ENCODE measurements at places on chromosomes 16 and 17.

DNA sequence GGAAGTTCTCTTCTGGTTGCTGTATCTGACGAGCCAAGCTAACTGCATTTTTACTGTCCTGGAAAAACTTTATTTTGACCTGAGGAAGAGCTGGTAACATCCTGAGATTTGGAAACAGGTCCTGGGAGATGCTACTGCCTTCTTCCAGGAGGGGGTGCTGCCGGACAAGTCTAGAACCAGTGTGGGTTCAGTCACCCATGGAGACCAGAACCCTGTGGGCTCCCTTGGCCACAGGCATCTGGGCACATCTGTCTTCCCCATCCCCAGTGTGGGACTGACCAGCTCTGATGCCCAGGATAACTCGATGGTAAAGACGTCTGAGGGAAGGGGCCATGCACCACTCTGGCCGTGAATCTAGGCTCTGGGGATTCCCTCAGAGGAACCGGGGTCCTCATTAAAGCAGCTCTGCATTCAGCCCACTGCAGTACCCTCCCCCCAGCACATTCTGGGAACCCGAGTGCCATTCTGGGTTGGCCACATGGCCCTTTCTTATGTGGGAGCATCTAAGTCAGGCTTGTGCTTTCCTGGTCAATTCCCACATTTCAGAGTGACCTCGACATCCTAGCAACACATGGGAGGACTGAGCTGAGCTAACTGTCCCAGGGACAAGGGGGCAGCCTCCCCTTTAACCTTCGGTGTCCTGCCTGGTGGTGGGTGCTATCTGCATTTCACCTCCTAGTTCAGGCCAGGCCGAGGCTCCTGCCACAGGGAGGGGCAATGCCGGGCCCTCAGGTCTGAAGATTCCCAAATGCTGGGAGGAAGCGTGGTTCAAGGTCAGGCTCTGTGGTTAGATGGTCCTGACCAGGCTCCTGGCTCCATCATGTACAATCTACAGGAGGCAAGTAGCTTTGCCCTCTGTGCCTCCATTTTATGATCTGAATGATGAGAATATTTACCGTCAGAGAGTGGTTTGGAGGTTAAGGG lies 6.4 kb downstream of the C16orf86 start:
- DNase-seq, result peak; percentile 26

GRCh38 chr17:56536766-56537165 lies 56.7 kb upstream of the NOG start:
- no peak for DNase-seq

GRCh38 chr17:32445074-32445415 lies 735 bp downstream of the PSMD11 start:
- no peak for DNase-seq

DNA sequence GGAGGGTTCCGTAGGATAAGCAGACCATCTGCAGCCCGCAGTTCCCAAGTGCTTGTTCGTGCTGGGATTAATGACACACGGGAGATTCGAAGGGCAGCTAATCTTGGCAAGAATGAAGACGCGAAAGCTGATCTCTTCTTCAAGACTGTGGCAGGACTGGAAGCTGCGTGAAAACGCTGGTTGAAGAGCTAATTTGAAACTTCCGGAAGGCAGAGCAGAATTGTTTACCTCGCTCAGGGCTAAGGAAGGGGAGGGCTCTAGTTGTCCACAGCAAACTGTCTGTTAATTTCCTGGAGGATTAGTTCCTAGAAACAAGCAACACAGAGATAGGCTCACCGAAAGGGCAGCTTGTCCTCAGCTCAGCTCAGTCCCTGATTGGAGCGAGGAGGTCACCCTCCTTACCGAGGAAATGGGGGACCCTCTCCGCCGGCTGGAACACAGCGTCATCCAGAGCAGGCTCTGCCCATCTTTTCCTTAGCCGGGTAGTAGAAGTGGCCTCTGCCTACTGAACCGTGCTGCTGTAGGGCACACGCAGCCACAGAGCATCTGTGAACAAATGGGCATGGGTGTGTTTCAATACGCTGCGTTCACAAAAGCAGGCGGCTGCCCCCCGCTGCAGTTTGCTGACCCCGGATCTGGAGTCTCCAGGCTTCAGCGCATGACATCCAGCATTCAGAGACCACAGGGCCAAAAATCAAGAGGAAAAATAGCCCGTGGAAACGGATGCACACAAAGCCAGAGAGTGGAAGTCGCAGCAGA lies 16.7 kb upstream of the BAIAP2 start:
- no peak for DNase-seq

DNA sequence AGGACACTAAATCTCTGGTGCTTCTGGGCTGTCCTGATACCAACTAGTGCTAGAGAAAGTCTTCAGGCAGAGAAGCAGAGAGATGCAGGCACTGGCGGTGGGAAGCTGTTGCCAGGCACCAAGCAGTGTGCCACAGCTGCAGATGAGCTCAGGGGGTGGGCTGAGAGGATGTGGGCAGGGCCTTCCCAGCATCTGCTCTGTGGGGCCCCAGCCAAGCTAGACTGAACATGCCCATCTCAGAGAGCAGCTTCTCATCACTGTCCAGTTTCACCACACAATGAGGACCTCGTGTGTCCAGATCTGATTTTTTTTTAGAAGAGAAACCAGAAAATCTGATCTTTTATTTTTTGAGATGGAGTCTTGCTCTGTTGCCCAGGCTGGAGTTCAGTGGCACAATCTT lies 17.1 kb downstream of the PSKH1 start:
- DNase-seq, result peak; percentile 85

DNA sequence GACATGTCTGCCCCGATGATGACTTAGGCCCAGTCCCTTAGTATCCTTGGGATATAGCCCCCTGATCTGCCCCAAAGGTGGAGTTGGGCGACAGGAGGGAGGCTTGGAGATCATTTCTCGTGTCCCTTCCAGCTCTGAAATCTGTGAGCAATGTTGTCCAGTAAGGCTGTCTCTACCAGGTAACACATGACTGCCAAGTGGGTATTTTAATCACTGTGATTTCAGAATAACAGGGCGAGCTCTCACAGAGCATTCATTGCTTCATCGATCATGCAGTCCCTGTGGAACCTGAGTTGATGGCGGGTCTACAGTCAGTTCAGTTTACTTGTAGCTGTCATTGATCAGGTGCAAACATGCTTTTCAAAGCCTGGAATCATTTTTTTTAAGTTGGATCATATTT lies 39.2 kb downstream of the KSR1 start:
- DNase-seq, result no peak

DNA sequence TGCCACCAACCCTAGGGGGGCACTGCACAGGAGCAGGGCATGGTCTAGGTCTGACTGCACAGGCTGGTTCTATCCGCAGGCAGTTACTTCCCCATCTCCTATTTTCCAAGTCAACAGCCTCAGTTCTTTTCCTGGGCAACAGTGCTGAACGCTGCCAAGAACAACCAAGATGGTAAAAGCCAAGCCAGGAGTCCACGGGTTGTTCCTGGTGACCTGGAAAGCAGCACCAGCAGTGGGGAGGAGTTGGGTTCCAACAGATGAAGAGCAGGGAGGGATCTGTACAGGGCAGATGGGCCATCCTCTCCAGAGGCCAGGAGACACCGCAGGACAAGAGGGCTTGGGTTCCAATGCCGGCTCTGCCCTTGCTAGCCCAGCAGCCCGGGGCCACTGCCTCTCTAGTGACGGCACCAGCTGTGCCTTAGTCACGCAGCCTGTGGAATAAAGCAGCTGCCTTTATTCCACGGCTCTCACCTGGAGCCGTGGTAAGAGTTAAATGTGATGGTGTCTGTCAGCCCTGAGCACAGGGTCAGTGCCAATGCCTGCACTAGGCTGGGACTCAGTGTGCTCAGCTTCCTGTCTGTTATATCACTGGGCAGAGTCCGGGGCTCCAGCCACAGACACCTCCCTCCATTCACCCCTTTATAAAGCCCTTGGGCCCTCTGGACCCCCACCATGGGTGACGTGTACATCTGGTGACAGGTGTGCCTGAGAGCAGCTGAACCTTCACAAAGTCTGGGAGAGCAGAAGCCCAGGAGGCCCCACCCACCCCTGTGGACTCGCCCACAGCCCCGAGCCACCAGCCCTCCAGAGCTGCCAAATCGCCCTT lies 44.9 kb downstream of the MARF1 start:
- DNase-seq, result no peak

DNA sequence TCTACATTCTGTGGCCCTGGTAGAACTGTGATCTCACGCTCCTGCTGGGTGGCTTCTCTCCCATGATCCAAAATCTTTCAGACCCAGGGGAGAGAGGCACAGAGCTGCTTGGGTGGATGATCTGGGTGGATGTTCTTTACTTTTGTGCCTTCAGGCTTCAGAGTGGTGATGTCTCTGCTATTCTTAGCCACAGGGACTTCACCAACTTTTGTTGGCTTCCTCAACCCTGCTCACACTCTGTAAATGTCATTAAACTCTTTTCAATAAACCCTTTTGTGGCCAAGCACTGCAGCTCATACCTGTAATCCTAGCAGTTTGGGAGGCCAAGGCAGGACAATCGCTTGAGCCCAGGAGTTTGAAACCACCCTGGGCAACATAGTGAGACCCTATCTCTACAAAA lies 7.6 kb downstream of the CLEC10A start:
- DNase-seq, result no peak

DNA sequence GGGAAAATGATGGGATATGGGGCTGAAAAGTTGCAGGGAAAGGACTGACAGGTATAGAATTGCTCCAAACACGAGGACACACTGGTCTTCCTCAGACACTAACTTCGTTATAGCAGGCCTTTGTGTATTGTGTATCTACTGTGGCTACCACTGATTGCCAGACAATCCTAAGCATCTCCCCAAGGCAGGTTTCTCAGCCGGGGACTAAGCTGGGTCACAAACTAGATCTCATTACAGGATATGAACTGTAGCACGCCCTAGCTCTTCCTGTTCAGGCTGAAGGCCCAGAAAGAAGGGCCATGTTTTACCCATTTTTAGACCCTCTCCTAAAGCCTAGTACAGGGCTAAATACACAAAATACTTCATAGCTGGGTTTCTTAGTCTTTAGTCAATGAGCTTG lies 5.1 kb upstream of the RANGRF start:
- DNase-seq, result no peak

GRCh38 chr17:67488161-67488560 lies 111.1 kb downstream of the PITPNC1 start:
- no peak for DNase-seq

GRCh38 chr17:68288375-68288774 lies 2.6 kb downstream of the SLC16A6 start:
- DNase-seq, result no peak

DNA sequence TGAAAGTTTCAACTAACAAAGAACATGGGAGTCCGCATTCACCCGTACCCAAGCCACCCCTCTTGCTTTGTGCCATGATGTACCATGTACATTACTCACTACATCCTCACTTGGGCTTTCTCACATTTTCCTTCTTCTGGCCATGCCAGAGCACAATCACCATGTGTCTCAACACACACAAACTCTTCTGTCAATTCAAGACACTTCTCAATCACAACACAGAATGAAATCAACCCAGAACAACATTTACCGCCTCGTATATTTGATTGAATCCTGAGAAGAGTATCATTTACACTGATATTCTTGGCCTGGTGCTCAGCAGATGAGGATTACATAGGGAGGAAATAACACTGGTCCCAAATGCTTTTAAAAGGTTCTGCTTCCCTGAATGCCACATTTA lies 4.5 kb downstream of the ADAMTS18 start:
- DNase-seq, result no peak

DNA sequence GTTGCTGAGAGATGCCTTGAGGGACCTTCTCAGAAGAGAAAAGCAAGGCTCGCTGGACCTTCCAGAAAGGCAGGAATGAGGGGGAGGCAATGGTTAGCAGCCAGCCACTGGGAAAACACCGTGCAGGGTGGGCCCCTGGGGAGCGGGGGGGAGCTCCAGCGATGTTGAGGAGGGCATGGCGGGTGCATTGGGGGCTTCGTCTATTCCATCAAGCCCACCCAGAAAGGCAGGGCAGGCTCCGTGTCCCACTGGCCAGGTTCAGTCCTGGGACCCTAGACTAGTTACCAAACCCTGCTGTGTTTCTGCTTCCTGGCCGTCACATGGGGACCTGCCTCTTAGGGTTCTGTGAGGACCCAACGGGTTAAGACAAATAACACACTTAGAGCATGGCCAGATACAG lies 64.6 kb downstream of the AXIN2 start:
- no peak for DNase-seq

DNA sequence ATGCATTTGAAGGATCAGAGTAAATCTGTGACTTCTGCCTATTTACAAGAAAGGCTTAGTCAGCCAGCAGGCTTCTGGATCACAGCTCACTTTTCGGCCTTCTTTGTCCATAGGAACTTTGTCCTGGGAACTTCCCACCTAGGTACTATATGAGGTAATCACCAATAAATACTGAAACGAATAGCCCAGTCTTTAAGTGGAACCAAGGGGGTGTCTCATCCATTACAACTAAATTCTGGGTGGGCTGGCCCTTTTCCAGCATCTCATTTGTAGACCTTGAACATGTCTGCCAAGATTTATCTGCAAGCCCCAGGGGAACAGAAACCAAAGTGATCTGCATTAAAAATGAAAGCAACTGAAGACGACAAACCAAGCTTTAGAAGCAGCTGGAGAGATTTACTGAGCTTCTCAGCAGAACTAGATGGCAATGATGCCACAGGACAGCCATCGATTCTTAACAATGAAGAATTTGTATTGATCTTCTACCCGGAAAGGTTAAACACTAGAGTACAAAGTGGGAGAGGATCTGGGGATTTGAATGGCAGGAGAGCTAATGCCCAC lies 55.5 kb downstream of the SNX11 start:
- no peak for DNase-seq

DNA sequence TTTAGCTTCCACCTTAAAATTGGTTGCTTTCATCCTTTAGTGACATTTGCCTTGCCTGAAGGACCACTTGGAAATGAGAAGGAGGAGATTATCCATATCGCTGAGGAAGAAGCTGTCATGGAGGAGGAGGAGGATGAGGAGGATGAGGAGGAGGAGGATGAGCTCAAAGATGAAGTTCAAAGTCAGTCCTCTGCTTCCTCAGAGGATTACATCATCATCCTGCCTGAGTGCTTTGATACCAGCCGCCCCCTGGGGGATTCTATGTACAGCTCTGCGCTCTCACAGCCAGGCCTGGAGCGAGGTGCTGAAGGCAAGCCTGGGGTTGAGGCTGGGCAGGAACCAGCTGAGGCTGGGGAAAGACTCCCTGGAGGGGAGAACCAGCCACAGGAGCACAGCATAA lies 11.5 kb upstream of the TMEM106A start:
- DNase-seq, result no peak

- no peak for DNase-seq
Measured at GRCh38 chr16:87527055-87527724, 34.4 kb upstream of the ZCCHC14 start.

DNA sequence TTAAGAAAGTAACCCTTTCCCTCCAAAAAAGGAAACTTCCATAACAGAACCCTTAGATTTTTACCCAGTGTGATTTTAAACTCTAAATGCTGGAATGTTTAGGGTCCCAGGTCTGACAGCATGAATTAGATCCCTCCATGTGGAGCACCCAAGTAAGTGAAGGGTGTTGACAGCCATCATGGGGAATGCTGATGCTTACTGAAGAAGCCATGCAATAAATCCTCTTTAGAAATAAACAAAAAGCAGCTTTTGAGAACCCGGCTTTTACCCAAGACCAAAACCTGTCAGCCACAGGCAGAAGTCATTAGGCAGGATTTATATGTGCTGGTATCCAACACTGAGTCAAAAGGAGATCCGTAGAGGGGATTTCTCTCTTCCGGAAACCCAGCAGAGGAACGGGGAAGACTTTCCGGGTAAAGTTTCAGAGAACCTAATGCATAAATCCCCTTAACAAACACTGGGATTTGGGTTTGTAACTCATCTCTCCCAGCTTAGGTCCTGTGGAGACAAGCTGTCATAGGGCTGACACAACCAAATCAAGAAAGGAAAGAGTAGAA lies 287.5 kb downstream of the IRX3 start:
- DNase-seq, result no peak

All from hippocampal formation (tissue), 2 donors.